ENCODE measurements at places on chromosomes 1 and 21. TPM values are rescaled to one million over a fixed set of nuclear protein-coding genes. Genes with fewer than 3 reads are reported as not detected.

DNA sequence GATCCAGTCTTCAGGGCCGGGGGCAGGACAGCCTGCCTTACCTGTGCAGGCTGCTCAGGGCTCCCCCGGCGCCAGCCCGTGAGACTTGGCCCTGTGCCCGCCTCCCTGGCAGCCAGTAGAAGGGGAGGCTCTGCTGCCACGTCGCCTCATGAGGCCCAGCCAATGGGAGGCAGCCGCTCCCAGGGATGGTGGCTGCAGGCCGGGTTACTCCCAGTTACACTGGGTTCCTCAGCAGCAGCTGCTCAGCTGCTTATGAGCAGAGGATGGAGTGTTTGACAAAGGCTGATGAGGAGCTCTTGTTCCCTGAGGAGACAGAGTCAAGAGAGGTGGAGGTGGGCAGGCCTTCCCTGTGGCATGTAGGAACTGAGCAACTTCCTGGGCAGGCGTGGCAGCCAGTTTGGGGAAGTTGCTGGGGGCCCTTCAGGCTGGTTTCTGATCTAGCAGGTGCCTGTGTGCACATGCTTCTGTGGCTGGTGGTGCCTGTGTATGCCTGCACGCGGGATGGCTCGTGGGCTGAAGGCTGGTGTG lies 5.5 kb downstream of the MFSD2A start:
- H3K27me3 ChIP-seq, result no peaks in the 10 kb centered on the region
- no peaks in the 10 kb centered on the region for H3K36me3 ChIP-seq
- H3K4me1 ChIP-seq, result no peaks in the 10 kb centered on the region
- H3K27ac ChIP-seq, result no peak overlapping the region
- H3K4me3 ChIP-seq, result no peak overlapping the region

ECE1 gene
- 155 TPM for total RNA-seq

- H3K27me3 ChIP-seq, result no peaks in the 10 kb centered on the region
- H3K36me3 ChIP-seq, result no peaks in the 10 kb centered on the region
Measured at GRCh38 chr1:99598738-99599411, 47.0 kb upstream of the PALMD start.

GRCh38 chr1:9058465-9058864 lies 11.0 kb downstream of the SLC2A5 start:
- no peaks in the 10 kb centered on the region for H3K4me1 ChIP-seq
- no peaks in the 10 kb centered on the region for H3K27me3 ChIP-seq
- H3K4me3 ChIP-seq, result no peak overlapping the region
- DNase-seq, result no peak
- H3K36me3 ChIP-seq, result no peaks in the 10 kb centered on the region

All from aorta (tissue), 5 donors.